ENCODE measurements at places on chromosomes 1 and 21.
A peak's percentile ranks its signal among the peaks of the same experiment; 100 is the strongest.

- no peak for DNase-seq
Measured at GRCh38 chr21:41217671-41218385, 49.9 kb downstream of the BACE2 start.

DNA sequence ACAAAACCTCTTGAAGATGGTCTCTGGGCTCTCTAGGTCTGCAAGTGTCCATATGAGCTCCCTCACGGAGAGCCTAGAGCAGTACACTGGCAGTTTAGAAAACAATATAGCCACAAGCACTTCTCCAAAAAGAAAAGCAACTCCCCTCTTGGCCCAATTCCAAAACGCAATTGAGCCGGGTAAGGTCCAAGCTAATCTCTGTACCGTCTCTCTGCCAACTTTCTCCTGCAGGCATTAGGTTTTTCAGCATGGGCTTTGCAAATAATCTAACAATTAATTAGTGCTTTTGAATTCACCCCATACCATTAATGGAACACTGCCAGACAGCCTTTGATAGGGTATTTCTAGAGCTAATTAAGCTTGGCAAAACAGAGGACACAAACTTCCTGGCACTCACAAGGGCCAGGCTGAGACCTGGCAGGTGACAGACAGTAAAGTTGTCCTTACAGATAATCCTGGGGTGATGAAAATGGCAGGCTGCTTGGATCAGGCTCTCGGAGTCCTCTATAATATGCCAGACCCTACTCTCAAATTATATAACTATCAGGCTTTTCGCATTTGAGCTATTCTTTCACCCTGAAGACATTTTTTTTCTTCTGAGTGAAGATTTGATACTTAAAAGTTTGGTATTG lies 39.8 kb downstream of the TGFBR3 start:
- no peak for DNase-seq

GRCh38 chr1:210362526-210362925 lies 33.8 kb downstream of the HHAT start:
- no peak for DNase-seq

DNA sequence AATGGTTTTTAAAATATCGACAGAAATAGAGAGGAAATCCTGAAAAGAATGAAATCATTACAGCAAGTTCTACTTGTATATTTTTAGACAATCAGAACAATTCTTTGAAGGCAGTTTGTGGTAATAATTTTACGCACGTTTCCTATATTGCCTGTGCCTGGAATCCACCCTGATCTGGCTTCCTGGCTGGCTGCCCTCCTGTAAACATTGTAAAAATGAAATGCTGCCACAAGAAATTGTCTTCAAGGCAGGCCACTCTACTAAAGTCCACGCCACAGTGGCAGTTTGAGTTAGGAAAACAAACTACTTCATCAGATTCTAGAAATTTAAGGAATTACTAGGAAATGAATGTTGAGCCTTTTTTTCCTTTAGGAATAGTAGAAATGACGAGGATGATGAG lies 454.5 kb upstream of the NR5A2 start:
- DNase-seq: no peak

DNA sequence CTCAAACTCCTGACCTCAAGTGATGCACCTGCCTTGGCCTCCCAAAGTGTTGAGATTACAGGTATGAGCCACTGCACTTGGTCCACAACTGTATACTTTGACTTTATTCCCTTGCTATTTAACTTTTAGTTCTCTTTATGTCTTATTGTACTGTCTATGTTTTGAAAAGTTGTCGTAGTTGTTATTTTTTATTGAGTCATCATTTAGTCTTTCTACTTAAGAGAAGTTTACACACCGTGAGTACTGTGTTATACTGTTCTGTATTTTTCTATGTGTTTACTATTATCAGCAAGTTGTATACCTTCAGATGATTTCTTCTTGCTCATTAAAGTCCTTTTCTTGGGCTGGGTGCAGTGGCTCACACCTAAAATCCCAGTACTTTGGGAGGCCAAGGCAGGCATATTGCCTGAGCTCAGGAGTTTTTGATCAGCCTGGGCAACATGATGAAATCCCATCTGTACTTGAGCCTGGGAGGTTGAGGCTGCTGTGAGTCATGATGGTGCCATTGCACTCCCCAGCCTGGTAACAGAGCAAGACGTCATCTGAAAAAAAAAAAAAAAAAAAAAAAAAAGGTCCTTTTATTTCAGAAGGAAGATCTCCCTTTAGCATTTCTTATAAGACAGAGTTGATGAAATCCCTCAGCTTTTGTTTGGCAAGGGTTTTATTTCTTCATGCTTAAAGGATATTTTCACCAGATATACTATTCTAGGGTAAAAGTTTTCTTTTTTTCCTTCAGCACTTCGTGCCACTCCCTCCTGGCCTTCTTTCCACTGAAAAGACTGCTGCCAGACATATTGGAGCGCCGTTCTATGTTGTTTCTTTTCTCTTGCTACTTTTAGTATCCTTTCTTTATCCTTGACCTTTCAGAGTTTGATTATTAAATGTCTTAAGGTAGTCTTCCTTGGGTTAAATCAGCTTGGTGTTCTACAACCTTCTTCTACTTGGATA lies 47.6 kb downstream of the TNFSF18 start:
- no peak for DNase-seq

- no peak for DNase-seq
Measured at GRCh38 chr1:68206848-68207689, 25.3 kb downstream of the WLS start.

GRCh38 chr21:33028773-33029384 lies 3.1 kb downstream of the OLIG2 start:
- DNase-seq: no peak

DNA sequence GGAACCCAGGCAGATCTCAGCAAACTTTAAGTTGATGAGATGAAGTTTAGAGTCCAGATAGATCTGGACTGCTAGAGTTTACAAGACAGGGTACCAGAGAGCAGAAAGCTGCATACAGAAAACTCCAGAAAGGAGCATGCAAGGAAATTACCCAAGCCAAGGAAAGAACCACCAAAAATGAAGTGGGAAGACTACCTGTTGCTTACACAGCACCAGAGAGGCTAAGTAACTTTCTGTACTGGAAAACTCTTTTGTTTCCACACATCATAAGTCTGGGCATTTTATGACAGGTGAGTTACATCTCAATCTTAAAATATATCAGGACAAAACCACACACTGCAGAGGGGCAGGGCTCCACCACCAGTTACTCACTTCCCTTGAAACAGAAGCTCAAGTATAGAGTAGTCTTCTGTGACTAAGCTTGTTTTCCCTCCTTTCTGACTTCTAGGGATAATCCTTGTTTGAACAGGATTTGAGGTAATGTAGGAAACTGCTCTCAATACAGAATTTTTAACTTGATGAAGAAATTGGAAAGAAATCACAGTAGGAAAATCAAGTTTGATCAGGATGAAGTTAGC lies 17.4 kb upstream of the GJA9 start:
- DNase-seq: no peak

GRCh38 chr1:235873045-235873444 lies 6.3 kb upstream of the LYST start:
- DNase-seq: no peak

DNA sequence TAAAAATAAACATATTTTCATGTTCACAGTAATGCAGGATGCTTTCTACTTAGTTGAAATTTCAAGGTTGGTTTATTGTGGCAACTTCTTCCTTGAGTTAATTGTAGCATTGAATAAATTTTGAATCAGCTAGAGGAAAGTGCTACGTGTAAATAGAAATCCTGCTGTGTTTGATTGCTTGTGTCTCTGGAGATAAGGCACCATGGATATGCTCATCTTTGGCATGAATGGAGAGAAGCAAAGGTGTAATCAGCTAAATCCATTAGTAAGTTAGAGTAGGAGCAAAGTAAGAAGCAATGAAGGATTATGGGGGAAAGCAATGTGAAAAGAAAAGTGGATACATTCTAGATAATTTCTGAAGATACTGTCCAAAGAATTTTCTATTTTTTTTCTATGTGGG lies 331.1 kb downstream of the PTPRC start:
- DNase-seq: no peak

- DNase-seq: no peak
Measured at GRCh38 chr1:118397496-118397859, 212.4 kb upstream of the SPAG17 start.

DNA sequence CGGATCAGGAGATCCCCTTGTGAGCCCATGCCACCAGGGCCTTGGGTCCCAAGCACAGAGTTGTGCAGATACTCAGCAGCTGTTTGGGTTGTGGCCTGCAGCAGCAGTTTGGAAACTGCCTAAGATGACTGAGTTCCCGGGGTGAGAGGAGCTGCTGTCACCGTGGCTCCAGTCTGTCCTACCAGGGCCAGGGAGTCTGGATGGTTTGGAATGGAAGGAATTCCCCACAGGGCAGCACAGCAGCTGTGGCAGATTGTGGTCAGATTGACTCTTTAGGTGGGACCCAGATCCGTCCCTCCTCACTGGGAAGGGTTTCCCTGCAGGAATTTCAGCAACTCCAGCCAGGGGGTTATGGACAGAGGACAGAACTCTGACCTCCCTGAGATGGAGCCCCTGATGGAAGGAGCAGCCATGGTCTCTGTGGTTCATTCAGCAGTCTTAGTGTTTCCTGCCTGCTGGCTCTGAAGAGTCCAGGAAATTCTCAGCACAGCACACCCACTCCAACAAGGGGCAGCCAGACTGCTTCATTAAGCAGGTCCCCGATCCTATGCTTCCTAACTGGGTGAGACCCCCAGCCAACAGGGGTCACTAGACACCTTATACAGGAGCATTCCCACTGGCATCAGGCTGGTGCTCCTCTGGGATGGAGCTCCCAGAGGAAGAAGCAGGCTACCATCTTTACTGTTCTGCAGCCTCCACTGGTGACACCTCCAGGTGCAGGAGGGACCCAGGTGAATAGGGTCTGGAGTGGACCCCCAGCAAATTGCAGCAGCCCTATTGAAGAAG lies 51.5 kb upstream of the TNFSF4 start:
- DNase-seq: no peak

DNA sequence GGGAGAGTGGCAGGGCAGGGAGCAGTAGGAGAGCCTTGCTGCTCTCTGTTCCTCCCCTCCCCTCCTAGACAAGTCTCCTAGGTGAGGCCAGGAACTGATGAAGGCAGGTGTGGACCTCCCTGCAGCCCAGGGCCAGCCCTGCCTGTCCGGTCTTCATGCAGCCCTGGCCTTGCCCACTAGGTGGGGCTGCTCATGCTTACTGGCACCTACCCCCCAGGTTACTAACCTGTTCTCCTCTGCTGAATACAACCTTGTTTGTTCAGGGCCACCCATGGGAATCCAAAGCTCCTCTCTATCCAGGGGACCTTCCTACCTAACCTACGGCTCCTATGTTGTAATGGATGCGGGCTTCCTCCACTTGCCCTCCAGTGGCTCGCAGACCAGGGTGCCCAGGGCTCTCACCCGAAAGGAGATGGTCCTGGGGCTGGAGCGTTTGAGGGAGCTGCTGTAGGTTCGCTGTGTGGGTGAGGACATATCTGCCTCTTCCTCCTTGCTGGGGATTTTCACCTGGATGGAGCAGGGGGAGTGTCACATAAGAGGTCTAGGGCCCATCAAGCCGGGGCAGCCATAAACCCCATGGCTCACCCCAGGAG lies 7.9 kb upstream of the TNNT2 start:
- peak; percentile 11 for DNase-seq

DNA sequence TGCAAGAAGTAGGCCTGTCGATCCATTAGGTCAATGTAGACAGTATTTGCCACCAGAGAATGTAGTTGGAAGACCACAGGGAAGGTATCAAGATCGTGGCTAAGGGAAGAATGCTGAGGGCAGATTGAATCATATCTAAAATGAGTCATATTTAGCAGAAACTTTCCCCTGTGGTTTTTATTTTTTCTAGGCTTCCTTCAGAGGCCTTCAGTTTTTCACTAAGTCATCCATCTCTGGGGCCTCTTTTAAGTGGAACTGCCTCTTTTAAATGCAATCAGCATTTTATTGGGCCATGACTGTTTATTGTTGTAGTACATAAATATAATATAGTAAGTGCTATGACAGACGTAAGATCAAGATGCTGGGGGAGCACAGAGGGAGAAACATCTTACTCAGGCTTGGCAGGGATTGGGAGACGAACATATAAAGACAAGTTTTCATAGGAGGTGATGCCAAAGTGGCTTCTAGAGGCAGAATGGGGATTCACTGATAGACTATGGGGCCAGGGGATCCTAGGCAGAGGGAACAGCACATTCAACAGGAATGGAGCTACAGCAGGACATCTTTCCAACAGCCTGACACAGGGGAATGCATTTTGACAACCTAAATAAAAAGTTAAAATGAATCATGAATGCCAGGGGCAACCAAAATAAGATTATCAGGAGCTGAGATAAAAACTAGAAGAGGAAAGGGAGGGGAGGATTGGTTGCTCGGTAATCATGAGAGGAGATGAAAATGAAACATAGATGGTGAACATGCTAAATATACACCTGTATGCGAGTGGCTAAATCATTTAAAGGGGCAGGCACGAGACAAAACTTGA lies 20.1 kb downstream of the UBE2U start:
- DNase-seq: no peak

GRCh38 chr21:33455686-33456446 lies 23.9 kb downstream of the TMEM50B start:
- DNase-seq: no peak

- no peak for DNase-seq
Measured at GRCh38 chr1:199287647-199288046, 648.8 kb downstream of the PTPRC start.

Data from stimulated activated CD4-positive, alpha-beta T cell treated with anti-CD3 and anti-CD28 coated beads, Interleukin-1b, Interleukin-23, amount 100 ng/mL, for 1 hour (primary cell).